ENCODE measurements at places on chromosomes 1 and 21.

- no peak for DNase-seq
Observed at GRCh38 chr1:44472620-44473525, 67.8 kb downstream of the RNF220 start.

DNA sequence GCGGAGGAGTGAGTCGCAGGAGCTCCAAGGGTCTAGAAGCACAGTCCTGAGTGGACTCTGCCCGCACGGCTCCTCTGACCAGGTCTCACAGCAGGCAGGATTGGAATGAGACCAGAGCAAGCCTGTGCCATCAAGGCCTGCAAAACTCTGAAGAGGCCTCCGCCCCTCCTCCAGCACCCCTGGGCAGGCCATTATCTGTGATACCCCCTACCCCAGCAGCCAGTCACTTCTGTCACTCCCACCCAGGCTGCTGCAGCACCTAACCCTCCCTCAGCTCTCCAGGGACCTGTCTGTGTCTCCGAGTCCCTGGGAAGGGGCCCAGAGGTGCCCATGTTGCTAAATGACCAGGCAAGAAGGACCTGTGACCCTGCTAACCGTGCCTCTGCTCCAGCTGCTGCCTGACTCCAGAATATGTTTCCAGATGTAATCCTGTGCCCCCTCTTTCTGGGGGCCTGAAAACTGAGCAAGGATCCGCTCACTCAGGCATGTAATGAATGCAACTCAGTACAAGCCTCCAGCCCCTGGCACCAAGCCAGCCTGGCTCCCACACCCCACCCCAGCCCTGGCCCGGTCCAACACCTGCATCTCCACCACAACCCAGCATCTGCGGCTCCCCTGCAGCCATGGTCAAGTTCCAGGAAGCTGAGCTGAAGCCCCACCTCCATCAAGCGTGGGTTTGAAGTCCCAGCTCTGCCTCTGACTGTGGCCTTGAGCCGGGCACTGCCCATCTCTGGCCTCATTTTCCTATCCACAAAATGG lies 22.1 kb upstream of the COL16A1 start:
- no peak for DNase-seq

GRCh38 chr1:64846573-64847430 lies 101.9 kb downstream of the RAVER2 start:
- no peak for DNase-seq

DNA sequence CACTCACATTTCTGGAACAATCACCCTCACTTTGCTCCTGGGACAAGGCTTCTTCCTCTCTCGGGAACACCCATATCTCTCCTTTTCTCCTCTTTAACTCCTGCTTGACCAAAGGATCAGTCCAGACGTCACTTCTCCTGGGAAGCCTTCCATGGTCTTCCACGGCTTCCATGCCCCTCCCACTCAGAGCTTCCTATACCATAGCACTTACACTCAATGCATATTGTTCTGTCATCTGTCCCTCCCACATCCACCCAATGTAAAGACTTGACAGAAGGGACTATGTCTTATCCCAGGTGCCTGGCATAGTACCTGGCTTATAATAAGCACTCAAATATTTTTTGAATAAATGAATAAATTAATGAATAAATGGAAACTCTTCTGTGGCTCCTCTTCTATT lies 28.2 kb downstream of the CD34 start:
- DNase-seq: no peak

DNA sequence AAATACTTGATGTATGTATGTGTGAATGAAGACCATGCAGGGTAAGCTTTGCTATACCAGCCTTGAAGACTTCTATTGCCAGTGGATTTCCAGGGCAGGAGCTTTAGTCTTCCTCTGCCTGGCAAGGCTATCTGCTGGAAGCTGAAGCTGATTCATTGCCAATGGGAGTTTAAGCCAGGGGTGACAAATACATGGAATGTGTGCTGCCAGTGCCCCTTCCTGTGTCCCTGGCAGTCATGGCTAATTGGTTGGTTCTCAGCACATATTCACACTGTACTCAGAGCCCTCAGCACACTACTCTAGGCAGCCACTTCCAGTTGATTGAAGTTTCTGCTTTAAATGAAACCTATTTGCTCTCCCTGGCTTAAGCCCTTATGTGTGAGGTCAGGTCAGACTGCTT lies 1.5 kb downstream of the ZSCAN20 start:
- no peak for DNase-seq

DNA sequence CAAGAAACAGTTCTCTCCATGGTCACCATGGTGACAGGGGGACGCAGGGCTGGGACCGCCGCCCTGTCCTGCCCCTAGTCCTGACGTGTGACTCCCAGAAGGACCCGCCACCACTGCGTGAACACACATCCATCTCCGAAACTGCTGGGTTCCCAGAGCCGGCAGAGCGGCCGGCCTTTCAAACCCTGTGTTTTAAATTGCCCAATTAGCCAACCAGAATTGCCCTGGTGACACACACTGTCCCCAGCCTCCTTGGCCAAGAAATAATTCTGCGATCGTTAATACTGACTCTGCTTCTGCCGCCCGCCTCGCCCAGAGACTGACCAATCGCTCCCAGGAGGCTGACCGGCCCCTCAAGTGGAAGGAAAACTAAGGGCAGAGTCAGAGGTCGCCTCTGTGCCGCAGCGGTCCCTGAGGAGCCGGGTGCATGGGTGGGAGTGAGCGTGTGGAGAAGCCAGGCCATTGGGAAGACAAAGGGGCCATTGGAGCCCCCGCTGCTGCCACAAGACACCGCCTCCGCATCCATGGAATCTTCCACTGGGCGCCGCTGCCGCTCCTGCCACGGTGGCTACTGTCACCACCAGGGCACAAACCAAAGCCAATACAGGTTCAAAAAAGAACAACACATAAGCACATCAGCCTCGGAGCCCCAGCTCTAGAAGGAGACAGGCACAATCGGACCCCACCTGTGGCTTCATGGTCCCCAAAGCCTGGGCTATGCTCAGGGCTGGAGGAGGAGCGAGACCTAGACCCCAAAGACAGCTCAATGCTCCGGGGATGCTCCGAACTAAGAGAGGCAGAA lies 273.2 kb downstream of the NPHP4 start:
- no peak for DNase-seq

All from fibroblast of skin of right biceps (primary cell).